ENCODE measurements at places on chromosomes 1 and 21.

- DNase-seq, result no peak
These were observed 24.5 kb downstream of the BACH1 start for GRCh38 chr21:29323189-29323588.

DNA sequence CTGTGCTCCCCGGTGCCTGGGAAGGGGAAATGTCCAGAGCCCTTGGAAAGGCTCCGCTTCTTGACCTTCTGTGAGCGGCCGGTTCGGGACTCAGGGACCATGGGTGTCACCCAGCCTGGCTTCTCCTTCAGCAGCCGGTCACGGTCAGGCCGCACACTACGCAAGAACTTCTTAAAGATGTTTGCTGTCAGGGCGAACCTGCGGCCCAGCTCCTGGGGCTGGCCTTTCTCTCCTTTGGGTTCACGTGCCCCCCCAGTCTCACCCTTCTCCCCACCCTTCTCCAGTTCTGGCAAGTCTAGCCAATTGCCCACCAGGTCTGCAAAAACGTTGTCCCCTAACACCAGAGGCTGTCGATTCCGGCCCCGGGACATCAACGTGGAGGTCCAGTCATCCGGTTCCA lies 12.1 kb downstream of the INKA2 start:
- no peak for DNase-seq

DNA sequence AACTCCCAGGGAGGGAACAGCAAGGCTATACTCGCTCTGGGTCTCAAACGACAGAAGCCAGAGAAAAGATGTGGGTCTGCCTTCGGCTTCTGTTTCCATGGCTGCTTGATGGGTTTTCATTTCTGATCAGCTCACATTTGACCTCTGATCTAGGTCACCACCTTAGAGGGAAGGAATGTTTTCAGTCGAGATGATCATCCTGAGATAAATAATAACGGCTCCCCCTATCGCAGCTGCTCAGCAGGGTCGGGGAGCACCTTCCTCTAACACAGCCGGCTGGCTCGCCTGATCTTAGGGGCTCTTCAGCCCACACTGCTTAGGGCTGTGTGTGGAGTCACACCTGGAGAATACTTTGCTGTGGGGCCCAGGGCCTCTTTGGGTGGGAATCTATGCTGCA lies 53.1 kb upstream of the ZNF648 start:
- DNase-seq, result no peak

GRCh38 chr1:41806472-41807155 lies 112.1 kb downstream of the HIVEP3 start:
- no peak for DNase-seq

DNA sequence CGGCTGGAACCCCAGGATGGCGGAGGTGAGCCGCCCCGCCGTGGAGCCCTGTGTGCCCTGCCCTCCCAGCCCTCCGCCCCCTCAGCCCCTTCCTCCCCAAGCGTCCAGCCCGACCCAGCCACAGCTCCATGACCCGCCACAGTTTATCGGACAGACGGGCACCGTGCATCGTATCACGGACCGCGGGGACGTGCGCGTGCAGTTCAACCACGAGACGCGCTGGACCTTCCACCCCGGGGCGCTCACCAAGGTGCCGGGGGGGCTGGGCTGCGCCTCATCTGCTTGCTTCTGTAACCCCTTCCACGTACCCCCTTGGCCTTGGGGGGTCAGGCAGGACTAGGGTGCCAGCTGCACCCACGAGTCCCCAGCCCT lies 6.6 kb upstream of the MMP23B start:
- no peak for DNase-seq

DNA sequence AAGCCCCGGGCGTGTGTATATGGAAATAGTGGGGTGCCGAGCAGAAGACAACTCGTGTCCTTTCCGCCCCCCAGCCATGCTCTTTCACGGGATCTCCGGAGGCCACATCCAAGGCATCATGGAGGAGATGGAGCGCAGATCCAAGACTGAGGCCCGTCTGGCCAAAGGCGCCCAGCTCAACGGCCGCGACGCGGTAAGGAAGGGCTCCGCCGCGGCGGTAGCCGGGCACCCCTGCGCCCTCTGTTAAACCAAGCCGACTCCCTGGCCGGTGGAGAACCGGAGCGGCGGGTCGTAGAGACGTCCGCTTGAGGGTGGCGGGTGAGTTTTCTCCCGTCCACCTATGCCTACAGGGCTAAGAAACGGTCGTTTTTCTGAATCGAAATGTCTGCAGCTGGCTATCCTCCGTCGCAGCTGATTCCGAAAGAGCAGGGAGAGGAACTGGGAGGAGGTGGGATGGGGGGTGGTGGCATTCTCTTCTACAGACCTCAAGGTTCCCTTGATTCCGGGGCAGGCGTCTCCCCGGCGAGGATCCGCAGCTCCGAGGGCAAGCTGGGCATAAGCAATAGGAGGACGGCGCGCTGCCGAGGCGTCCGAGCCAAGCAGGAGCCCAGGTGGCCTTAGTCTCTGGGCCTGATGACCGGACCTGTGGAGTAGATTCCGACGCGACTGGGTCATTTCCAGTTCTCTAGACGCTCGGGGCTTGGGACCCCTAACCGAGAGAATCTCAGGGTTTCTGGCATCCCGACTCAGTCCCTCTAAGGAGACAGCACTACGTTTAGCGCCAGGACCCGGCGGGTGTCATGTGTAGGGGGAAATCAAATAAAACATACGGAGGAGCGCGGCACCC lies 856 bp downstream of the LHX9 start:
- DNase-seq, result no peak

DNA sequence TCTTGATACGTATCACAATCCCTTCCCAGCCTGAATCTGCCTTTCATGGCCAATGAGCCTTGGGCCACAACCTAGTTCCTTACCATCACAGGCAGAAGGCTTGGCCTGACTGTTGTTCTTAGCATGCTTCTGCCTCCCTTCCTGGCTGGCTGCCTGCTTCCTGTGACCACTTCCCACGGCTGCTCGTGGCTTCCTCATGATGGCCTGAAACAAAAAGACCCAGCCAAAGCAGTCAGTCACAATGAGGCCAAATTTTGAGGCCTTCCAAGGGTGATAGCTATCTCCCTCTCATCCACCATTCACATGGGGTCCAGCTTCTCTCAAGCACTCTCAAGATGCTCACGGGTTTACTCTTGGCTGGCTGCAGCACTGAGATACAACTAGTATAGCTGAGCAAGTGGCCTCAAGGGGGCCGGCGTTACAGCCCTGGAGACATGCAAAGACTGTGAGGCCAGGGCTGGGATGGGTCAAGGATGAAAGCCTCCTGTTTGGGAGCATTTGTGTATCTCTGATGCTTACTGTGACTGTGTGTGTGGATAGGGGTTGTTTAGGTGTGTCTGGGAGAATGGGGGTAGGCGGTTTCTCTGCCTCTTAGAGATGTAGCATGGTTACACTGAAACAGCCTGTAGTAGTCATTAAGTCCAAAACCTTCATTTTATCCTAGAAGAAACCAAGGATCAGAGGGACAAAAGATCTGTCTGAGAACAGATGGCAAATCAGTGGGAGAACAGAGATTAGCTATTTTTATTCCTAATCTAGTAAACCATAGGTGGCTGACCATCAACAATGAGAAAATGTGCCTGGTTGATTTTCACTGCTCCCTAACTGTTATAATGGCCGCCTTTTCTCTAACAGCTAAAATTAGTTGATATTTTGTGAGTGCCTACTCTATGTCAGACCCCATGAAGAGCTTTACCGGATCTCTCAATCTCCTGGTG lies 5.4 kb upstream of the TOE1 start:
- DNase-seq, result no peak

GRCh38 chr1:200867018-200867811 lies 5.6 kb upstream of the GPR25 start:
- DNase-seq, result no peak

DNA sequence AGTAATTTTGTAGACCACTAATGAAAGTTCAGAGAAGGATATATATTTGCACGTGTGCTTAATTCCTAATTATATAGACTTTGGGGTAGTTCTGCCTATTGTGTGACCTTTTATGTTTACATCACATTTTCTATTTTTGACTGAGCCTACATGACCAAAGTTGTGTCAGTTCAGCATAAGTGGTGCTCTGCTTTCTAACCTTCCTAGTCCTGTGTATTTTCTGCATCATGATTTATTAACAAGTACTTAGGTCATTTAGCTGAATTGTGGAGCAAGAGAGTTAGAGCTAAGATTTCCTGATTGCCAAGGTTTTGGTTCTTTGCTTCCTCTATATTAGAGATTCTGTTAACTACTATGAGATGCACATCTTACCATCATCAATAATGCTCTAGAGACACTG lies 176.0 kb downstream of the C1orf21 start:
- DNase-seq, result no peak

- DNase-seq, result no peak
These were observed 47.8 kb downstream of the AZIN2 start for GRCh38 chr1:33128781-33129180.

DNA sequence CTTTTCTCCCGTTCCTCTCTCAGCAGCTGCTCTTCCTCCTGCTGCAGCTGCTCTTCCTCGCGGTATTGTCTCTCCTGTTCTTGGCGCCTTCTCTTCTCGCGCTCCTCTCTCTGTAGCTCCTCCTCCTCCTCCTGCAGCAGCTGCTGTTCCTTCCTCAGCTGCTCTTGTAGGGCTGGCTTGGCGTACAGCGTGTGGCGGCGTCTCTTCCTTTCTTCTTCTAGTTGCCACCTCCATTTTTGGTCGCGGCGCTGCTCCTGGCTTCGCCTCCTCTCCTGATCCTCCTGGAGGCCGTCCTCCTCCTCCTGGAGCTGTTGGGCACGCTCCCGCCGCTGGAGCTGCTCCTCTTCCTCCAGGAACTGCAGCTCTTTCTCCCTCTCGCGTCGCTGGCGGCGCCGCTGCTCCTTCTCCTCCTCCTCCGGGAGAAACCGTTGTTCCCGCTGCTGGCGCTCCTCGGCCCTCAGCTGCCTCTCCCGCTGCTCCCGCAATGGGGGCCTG lies 4.8 kb downstream of the TCHH start:
- no peak for DNase-seq

GRCh38 chr1:167663002-167663772 lies 33.2 kb downstream of the RCSD1 start:
- DNase-seq, result no peak
